ENCODE measurements at places on chromosomes 4 and X.

DNA sequence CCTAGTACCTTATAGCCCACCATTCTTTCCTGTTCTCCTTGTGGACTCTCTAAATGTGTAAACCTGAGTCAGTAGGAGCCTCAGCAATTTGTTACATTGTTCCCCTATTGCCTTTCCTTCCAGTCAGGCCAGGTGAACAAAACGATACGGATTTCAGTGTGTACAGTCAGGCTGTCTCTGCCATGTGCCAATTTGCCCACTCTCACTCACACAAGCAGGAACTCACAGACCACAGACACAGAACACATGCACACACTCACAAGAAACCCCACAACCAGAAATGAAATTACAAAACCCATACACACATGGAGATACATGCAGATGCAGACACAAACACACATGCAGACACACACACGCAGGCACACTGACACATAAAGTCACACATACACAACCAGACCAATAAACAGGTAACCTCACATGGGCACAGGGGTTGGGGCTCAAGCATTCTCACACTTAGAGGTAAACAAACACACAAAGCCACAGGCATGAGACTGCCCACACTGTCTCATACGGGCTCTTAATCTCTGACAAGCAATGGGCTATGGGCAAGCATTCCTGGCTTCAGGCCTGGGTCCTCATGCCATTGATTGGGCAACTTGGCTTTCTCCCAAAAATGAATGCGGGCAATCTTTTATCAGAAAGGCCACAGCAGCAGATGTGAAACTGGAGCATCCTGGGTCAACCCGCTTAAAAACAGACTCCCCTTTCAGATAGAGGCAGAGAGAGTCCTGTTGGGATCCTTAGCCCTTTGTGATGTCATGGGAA is 68.7 kb downstream of the NBDY start:
- DNase-seq: no peak

GRCh38 chr4:18398661-18399060 is 377.1 kb upstream of the LCORL start:
- no peak for DNase-seq

DNA sequence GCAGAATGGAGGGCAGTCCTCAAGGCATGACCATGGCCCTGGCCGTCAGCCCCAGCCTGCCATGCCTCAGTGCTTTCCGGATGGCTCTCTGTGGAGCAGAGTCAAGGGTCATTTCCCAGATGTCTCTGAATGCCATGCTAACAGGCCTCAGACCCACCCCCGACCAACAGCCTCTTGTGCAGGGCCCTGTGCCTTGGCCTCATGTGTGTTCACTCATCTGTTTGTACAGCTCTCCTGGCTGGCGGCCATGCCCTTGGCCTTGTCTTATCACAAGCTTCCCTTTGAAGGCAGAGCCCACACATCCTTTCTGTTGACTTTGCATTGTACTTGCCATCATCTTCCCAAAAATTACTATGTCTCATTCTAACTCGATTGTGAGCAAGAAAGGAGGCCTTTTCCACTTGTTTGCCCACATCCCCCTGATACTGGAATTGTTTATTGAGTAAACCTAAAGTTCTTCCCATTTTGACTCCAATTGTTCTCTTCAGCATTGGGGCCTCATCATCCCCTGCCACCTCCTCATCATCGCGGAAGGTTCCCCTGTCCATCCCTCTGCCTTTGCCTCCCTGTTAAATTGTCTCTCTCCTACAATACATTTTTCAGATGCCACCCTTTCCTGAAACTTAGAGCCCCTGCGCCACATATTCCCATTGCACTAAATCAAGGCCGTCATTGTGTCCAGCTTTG is 6.3 kb downstream of the CA5B start:
- DNase-seq: no peak

GRCh38 chr4:6845027-6845426 is 62.5 kb downstream of the KIAA0232 start:
- DNase-seq: no peak

DNA sequence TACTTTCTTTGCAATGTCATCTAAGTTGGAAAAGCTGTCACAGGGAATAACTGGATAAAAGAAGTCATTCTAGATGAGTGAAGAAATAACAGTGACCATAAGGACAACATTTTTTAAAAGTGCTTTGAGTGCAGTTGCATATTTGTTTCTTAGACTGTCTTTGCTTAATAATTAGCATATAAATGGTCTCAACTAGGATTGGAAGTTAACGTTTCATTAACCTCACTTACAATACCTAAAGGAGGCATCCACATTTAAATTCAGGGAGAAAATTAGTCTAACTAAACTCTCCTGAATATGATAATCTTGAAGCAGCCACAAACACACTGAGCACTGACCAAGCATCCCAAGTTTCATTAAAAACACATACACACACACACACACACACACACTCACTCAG is 780.7 kb downstream of the PCDH18 start:
- DNase-seq: no peak

DNA sequence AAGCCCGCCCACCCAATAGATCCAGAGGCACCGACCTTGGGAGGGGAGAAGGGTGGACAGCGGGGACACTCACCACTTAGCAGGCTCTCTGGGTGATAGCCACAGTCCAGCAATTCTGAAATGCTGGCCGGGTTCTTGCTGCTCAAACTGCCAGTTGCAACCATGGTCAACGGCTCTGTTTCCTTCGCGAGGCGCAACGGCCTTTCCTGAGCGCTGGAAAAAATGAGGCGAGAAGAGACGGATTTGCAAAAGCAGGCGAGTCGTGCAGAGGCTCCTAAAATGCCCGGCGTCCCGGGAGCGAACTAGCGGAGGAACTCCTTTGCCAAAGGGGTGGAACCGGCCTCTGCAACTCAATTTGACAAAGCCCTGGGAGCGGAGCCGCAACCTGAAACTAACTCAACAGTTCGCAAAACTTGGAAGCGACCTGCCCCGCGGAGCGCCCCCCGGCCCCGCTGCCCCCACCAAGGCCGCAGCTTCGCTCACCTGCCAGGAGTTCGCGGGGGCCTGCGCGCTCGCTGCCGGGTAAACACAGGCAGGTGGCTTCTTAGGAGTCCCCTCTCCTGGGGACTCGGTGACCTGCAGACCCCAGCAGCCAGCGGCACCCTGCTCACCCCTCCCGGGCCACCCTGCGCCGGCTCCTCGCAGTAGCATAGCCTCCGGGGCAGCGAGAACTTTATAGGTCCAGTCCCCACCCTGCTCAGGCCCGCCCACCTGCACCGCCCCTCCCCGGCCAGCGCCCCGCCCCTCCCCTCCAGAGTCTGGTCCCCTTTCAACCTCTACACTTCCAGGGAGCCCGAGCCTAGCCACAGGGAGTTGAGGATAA is at the start of gene DDIT4L:
Gene DDIT4L, minus strand, starts transcription at position 649 of the 823 bp plus-strand sequence. Its CDS starts 485 bp downstream, at position 164.
- no peak for DNase-seq

DNA sequence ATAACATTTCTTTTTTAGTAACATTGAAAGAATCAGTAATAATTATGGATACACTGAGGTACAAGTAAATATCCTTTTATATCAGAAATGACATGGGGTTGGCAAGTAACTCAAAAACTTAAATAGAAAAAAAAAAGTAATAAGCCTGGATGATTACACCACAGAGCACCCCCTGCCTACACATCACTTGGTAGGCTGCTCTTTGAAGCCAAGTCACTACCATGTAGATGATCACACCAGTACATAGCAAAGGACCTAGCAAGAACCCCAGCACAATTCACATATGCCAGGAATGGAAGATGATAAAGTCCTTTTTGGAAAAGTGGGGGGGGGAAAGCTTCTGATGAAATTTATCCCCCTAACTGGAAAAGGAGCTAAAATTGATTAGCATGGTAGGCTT is 56.9 kb downstream of the METTL14 start:
- DNase-seq: no peak

GRCh38 chr4:139508581-139509237 is 47.3 kb downstream of the SETD7 start:
- no peak for DNase-seq

DNA sequence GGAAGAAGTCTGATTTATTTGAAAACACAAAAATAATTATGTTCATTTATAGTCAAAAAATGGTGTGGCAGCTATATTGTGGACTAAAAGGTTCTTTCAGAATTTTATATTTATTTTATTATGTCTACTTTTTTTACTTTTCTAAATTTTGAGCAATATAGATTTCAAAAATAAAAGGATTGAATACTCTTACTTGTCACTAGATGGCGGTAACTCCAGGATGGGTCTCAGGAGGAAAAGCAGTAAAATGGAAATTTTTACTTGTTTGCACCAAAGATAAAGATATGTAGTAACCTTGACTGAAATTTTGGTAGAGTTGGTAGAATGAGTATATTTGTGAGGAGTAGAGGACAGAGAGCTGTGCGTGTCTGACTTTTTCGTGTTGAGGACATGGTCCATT is 14.5 kb upstream of the DACH2 start:
- DNase-seq: no peak

DNA sequence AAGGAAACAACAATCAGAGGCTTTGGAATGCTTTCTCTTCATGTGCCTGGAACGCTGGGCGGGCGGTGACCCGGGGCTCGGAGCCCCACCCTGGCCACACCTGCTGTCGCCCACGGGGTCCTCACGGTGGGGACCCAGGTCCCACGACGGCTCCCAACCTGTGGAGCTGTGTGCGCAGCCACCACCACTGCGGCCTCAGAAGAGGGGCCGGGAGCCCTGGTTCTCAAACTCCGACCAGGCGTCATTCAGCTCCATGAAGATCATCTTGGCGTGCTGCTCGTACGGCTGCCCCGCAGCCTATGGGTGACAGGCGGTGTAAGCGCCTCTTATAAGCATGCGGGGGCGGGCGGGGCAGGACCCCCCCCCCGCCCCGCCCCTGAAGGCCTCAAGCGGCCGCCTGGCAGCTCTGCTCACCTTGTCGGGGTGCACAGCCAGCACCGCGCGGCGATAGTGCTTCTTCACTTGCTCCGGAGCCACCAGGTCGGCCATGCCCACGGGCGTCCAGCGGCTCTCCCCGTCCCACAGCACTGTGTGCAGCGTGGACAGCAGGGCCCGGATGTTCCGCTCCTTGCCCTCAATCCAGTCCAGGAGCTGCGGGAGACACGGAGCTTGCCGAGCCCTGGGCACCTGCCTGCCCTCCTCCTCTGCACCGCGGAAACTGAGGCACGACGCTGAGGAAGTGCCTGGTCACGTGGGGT is 23.7 kb upstream of the CPLX1 start:
- DNase-seq: no peak

- DNase-seq: no peak
Observed at GRCh38 chr4:153974452-153974851, 185.6 kb upstream of the SFRP2 start.

GRCh38 chr4:55075823-55076716 is 49.3 kb downstream of the KDR start:
- no peak for DNase-seq

GRCh38 chr4:185263419-185263818 is 54.0 kb downstream of the SNX25 start:
- no peak for DNase-seq

- DNase-seq: no peak
Observed at GRCh38 chr4:45370408-45370807, 644.1 kb upstream of the GNPDA2 start.

DNA sequence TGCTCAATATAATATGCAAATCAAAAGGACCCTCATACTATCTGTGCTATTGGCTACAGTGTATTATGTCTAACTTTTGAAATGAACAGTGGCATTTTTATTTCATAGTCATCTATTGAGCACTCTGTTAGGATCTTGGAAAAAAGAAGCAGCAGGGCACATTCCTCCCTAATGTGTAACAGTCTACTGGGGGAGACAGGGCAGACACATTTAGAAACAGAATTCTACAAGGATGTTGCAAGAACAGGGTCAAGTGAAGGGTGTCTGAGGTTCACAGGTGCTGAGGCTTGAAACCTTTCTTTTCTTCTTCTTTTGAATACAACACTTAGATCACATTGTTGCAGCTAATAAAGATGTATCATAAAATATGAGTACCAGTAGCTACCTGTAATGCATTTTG is 129.7 kb upstream of the SLC4A4 start:
- DNase-seq: no peak

DNA sequence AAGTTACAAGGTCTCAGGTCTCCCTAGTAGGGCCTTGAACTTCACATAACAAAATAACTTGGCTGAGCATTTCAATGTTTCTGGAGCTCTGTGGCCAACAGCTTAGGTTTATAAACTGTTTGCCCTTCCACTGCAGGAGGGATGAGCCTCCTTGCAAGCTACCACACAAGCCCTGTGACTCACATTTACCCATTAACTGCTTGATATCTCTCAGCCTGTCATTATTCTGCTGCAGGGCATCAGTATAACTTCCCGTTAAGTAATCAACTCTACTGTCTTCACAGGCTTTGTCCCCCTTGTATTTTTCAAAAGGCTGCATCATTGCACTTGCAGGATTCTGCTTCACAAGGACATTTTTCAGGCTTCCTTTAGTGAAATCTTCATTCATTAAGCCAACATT is 151.7 kb upstream of the CXCL13 start:
- DNase-seq: no peak

DNA sequence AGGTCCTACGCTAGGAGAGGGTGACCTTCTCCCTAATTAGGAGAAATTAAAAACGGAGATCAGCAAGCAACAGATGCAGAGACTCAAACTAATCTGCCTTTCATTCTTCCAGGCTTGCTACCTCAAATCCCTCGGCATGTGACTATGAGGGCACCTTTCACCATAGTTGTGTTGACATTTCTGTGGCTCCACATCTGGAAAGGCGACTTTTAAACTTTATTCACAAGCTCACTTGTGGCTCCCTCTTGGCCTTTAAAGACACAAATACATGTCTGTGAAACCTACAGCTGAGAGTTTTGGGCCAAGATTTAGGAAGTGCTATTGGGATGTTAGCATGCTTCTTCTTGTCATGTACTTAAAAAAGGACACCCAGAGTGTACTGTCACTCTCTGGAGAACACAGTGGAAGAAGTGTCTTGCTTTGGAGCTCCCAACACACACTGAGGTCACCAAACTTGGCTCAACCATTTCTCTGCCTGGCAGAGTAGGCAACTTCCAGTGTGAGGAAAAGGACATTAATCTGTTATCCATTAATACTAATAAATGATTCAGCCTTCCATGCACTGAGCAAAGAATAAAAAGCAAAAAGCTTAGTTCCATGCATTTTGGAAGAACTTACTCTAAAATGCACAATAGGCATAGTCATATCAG is 60.1 kb downstream of the LDB2 start:
- DNase-seq: no peak

DNA sequence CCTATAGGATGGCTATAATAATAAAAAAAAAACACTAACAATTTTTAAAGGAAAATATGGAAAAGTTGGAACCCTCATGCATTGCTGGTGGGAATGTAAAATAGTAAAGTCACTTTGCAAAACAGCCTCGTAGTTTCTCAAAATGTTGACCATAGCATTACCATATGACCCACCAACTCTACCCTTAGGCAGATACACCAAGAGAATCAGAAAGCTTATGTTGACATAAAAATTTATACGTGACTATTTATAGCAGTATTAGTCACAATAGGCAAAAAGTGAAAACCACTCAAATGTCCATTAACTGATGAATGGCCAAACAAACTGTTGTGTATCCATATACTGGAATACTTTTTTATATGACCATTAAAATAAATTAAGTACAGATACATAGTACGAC is 19.8 kb upstream of the FAM241A start:
- no peak for DNase-seq

GRCh38 chrX:20711366-20711765 is 444.7 kb upstream of the RPS6KA3 start:
- DNase-seq: no peak

Measured in HS-5 (cell line).